Activated CD4-positive, alpha-beta T cell treated with anti-CD3 and anti-CD28 coated beads for 1 hour (primary cell): ENCODE measurements at places on chromosomes 5 and 9.

DNA sequence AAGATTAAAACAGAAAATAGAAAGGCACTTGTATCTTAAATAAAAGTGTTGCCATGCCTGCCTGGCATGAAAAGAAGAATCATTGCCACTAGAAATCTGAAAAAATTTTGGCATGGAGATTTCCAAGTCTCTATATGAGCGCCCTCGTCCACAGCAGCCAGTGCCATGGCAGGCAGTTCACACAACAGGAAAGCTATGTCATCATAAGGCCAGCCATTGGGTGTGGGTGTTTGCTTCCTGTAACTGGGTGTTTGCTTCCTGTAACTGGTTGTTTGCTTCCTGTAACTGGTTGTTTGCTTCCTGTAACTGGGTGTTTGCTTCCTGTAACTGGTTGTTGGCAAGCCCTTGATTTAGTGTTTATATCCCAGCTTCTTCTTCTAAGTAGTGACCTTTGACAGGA lies 446.7 kb downstream of the IRX1 start:
- DNase-seq: no peak

DNA sequence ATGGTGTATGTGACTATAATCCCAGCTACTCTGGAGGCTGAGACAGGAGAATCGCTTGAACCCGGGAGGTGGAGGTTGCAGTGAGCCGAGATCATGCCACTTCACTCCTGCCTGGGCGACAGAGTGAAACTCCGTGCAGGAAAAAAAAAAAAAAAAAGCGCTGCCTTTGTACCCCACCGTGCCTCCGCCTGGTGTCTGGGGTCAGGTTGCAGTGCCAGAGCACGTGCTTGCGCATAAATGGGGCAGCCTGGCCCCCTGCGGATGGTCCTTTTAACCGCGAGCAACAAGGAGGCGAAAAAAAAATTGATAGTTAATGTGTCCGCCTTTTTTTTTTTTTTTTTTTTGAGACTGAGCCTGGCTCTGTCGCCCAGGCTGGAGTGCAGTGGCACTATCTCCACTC lies 6.3 kb upstream of the CCNB1 start:
- DNase-seq: no peak

DNA sequence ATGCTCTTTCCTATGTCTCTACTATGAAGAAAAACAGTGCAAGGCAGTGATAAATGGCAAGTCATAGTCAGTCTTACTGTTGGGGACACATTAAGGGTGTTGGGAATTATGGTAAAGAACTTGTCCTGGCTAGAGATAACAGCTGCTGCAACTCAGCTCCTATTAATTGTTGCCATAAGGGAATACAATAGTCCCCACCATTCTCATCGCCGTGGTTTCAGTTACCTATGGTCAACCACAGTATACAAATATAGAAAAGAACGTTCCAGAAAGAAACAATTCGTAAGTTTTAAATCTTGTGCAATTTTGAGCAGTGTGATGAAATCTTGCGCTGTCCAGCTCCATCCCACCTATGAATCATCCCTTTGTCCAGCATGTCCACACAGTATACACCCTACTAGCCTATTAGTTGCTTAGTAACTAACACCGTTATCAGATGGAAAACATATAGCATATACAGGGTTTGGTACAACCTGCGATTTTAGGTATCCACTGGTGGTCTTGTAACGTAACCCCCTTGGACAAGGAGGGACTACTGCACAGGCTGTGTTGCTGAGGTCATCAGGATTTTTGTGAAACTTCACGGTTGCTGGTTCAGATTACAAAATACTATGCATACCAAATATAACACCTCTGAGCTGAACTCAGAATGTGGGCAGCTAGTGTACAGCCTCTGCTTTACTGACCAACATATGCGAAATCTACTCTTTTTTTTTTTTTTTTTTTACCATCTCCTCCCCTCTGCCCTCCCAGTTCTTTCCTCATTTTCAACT lies 53.5 kb downstream of the ZFR start:
- DNase-seq: no peak

GRCh38 chr9:34956648-34957047 lies 1.4 kb upstream of the PHF24 start:
- DNase-seq: no peak
